WTC11 (cell line): ENCODE measurements at places on chromosomes 13 and 19.

DNA sequence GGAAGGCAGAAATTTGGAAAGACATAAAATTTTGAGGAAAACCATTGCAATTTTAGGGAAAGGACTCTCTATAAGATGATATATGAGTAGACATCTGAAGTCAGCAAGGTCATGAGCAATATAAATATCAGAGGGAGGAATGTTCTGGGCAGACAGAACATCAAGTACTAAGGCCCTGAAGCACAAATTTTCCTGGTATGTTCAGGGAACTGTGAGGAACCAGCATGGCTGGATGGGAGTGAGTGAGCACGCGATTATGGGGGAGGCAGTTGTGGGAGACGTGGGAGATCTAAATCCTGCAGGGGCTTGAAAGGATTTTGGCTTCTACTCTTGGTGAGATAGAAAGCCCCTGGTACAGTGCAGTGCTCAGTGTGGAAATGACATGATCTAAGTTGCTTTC lies 112.0 kb downstream of the TBC1D4 start:
- no peak for DNase-seq

DNA sequence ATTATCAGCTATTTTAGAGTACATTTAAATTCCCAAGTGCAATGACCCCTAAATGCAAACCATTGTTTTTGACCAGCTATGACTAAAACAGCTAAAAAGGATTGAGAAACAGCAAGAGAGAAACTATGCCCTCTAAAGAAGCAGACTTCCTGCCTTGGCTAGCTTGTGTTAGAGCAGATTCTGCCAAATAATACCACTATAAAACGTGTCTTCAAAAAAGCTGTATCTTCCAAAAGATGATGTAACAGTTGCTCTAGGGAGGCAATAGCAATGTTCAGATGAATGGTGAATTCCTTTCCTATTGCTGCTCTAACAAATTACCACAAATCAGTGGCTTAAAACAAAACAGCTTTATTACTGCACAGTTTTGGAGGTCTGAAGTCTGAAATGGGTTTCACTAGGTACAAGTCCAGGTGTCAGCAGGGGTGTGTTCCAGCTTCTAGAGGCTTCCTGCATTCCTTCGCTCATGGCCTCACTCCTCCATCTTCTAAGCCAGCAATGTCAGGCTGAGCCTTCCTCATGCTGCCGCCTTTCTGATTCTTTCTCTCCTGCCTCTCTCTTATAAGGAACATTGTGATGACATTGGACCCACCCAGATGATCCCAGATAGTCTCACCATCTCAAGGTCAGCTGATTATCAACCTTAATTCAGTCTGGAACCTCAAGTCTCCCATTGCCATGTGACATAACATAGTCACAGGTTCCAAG lies 84.5 kb downstream of the LRRC63 start:
- no peak for DNase-seq

DNA sequence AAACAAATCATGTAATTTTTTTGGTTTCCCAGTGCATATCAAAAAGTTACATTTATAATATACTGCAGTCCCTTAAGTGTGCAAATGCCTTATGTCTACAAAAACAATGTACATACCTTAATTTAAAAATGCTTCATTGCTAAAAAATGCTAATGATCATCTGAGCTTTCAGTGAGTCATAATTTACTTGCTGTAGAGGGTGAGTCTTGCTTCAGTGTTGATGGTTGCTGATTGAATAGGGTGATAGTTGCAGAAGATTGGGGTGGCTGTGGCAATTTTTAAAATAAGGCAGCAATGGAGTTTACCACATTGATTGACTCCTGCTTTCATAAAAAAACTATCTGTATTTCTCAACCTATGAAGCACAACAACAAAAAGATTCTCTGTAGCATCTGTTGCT lies 613.9 kb downstream of the TBC1D4 start:
- DNase-seq = no peak

DNA sequence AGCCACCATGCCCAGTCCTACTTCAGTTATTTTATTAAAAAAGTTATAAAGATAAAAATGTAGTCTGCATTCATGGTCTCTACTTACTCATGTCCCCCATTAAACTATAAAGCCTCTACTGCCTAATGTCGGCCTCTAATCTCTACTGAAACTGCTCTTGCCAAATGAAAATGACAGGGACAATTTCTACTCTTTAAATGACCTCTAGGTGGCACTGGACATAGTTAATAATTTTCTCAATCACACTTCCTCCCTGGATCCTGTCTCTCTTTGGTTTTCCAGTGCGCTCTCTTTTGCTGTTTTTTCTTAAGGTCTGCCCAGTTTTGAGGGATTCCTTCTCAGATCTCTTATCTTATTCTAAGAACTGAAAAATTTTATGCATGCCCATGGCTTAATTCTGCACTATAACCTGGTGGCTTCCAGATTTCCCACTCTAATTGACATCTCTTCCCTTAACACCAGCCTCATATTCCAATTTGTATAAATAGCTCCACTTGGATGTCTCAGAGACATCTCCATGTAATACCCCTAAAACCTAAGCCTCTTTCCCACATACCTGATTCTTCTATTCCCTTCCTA lies 54.3 kb downstream of the MTMR6 start:
- no peak for DNase-seq

GRCh38 chr13:69619651-69620050 lies 488.0 kb upstream of the ATXN8OS start:
- DNase-seq = no peak

GRCh38 chr19:2837430-2837829 lies 3.8 kb upstream of the ZNF555 start:
- no peak for DNase-seq

- no peak for DNase-seq
Observed at GRCh38 chr19:49065905-49066512, 1.4 kb upstream of the NTF4 start.

DNA sequence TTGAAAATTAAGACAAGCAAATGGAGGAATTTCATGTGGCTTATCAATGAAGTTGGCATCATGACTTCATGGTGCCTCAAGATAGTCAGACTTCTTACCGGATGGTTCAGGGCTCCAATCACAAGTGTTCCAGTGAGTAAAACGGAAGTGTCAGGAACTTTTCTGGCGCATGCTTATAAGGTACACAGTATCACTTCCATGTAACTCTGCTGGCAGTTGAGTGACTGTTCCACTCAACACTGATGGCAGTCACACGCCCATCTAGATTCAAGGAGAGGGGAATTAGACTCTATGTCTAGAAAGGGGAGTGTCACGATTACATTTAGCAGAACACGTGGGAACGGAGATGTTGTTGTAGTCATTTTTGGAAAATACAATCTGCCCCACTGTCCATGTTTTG lies 114.3 kb downstream of the KCTD15 start:
- no peak for DNase-seq

DNA sequence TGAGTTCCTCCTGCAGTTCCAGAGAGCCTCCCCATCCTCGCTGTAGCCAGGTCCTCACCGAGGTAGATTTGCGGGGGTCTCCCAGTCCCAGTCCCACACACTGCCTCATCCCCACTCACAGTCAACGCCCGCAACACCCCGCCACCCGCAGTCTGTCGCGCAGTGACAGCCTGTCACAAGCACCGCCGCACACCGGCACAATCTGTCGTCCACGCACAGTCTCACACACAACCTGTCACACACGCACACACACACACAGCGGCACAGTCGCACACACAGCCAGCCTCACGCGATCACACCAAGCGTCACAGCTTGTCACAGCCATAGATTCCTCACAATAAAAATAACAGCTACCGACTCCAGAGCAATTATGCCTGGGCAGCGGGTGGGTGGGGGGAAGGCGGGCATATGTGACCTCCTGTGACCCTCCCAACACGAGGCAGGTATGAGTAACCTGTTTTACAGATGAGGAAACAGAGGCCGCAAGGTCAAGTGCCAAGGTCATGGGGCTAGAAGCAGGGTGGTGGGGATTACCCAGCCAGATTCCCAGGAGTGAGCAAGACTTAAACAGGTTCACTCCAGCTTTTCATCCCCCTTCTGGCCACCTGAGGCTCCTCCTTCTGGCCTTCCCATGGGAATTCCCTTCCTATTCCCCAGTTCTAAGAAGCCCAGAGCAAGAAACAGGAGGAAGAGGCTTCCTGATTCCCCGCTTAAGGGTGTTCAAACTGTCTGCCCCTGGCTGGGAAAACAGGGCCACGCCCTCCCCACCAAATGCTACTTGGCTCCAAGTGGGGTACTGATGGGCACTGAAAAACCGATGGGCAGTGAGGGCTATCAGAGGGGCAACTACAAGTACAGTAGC lies 13.9 kb downstream of the NFIX start:
- DNase-seq = no peak
